ENCODE measurements at places on chromosomes 1 and 21. TPM values are rescaled to one million over a fixed set of nuclear protein-coding genes. Genes with fewer than 3 reads are reported as not detected.

Gene AGBL4
- 3.1 TPM for total RNA-seq

Gene CHIA
- not detected for total RNA-seq

GRCh38 chr1:41660570-41661427, 176.3 kb upstream of the EDN2 start:
- no peak for DNase-seq

- DNase-seq: no peak
Observed at GRCh38 chr1:198741744-198742143, 102.9 kb downstream of the PTPRC start.

- DNase-seq: no peak
Observed at GRCh38 chr1:227058321-227058751, 118.2 kb downstream of the COQ8A start.
